AG04450 (cell line): ENCODE measurements at places on chromosomes 2 and 18.

GRCh38 chr2:225103737-225104141 lies 61.5 kb upstream of the DOCK10 start:
- DNase-seq = no peak

DNA sequence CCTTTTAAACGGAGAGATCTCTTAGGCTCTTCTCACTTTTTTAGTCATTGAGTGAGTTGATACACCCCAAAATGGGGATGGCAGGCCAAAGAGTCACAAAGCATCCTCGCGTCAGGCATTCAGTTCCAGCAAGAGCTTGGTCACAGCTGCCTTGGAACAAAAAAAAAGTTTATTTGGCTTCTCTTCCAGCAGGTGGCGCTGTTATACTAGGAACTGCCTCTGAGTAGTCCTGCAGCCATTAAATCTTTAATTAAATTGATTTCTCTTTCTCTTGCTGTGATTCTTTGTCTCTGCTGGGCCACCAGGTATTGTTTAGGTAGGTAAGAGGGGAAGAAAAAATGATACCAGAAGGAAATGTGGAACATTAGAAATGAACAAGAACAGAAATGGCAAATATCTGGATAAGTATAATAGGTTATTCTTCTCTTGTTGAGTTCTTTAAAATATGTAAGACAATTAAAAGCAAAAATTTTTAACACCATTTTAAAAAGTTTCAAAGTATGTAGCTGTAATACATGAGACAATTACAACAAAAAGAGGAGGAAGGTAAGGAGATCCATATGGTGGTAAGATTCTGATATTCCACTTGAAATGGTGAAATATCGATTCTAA lies 175.1 kb downstream of the GALNT1 start:
- DNase-seq = peak; percentile 6

GRCh38 chr2:133413863-133414262 lies 154.4 kb downstream of the NCKAP5 start:
- DNase-seq = no peak

GRCh38 chr2:129708221-129708967 lies 271.1 kb upstream of the RAB6C start:
- DNase-seq = no peak

- no peak for DNase-seq
These were observed 8.4 kb upstream of the CTLA4 start for GRCh38 chr2:203859030-203859789.

- DNase-seq = no peak
These were observed 5.1 kb upstream of the SDC1 start for GRCh38 chr2:20230114-20230425.

DNA sequence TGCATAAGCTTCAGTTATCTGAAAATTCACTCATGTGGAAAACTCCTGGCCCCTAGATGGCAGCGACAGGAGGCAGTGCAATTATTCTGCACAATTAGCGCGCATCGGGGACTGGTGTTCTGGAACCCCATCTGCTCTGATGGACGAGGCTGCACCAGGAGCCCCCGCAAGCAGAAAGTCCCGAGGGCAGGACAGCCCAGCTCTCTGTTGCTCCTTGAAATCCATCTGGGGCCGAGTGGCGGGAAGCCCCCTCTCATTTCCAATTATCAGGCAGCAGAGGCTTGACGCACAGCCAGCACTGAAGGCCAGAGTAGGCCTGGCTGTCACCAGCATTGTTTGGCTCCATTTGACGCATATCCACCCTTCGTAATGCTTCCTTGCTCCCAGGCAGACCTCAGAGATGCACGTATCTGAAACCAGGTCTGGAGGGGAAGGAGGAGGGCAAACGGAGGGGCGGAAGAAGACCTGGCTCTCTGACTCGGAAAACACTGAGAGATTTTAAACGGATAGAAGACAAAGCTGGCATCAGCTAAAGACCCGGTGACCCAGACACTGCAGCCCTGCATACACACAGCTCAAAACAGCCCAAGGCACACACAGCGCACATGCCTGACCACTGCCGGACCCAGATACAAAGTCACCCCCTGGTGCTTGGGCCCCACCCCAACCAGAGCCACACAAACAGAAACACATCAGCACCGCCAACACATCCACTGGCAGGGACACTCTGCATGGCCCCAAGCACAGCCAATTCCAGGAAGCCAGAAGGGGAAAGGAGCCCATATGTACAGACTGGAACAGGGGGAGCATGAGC lies 69.8 kb downstream of the TNS1 start:
- no peak for DNase-seq

DNA sequence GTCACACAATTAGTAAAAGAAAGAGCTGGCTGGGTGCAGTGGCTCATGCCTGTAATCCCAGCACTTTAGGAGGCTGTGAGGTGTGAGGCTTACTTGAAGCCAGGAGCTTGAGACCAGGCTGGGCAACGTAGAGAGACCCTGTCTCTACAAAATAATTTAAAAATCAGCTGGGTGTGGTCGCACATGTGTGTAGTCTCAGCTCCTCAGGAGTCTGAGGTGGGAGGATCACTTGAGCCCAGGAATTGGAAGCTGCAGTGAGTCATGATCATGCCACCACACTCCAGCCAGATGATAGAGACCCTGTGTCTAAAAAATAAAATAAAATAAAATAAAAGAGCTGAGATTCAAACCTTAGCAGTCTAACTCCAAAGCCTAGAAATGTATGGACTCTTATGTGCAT lies 39.0 kb upstream of the NEDD4L start:
- DNase-seq = no peak

GRCh38 chr2:240387669-240388358 lies 47.6 kb upstream of the GPC1 start:
- peak; percentile 91 for DNase-seq

DNA sequence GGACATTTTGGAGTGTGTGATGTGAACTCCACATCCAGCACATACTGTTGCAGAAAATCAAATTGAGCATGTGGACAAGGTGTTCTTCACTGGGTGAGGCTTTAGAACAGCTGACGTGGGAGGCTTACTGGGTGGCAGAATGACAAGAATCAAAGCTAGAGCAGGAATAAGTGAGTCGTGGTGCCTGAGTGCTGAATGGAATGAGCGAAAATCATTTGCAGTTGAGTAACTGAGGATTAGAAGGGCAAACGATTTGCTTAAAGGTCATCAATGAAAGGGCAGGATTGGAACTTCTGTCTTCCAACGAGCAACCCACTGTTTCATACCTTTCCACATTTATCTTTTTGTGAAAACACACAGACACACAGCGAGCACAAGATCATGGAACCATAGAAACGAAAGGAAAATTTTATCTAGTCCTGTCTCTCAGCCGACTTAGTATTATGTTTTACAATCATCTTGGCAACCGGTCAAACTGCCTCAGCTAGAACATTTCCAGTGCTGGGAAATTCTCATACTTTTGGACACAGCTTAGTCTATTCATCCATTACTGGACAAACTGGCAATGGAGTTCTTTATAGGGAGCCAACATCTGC lies 7.2 kb upstream of the DAW1 start:
- DNase-seq = no peak

GRCh38 chr2:167602122-167602521 lies 645.3 kb downstream of the STK39 start:
- no peak for DNase-seq

- DNase-seq = no peak
These were observed 194.9 kb upstream of the KYNU start for GRCh38 chr2:142682528-142682927.

DNA sequence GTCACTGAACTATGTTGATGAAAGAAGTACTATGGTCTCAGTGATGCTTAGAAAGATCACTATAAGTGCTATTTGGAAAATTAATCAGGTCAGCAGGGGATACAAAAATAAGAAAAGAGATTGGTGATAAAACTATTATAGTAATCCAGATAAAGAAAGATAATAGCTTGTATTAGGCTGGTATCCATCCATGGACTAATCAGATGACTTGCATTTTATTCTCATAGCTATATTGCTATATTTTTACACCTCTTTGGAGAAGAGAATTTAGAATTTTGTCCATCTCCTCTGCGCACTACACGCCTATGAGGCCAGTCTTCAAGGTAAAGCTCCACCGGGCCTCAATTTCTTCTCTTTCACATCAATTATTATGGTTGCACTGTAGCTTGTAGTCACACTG lies 635.1 kb upstream of the DDX18 start:
- no peak for DNase-seq

- DNase-seq = no peak
These were observed 188.7 kb upstream of the SALL3 start for GRCh38 chr18:78790960-78791359.

DNA sequence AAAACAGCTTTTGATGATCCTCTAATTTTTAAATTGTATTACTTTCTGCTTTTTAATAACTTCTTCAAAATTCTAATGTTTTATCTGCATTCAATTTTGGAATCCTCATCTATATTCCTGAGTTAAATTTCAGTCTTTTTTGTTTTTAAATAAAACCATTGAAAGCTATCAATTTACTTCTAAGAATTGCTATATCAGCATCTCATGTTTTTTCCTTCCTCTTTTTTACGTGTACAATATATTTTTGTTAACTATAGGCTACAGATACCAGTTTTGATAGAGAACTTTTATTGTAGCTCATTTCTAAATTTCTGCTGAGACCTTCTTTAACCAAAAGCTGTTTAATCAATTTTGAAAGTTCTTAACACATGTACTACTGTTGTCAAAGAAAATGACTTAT lies 84.5 kb downstream of the SS18 start:
- DNase-seq = no peak

DNA sequence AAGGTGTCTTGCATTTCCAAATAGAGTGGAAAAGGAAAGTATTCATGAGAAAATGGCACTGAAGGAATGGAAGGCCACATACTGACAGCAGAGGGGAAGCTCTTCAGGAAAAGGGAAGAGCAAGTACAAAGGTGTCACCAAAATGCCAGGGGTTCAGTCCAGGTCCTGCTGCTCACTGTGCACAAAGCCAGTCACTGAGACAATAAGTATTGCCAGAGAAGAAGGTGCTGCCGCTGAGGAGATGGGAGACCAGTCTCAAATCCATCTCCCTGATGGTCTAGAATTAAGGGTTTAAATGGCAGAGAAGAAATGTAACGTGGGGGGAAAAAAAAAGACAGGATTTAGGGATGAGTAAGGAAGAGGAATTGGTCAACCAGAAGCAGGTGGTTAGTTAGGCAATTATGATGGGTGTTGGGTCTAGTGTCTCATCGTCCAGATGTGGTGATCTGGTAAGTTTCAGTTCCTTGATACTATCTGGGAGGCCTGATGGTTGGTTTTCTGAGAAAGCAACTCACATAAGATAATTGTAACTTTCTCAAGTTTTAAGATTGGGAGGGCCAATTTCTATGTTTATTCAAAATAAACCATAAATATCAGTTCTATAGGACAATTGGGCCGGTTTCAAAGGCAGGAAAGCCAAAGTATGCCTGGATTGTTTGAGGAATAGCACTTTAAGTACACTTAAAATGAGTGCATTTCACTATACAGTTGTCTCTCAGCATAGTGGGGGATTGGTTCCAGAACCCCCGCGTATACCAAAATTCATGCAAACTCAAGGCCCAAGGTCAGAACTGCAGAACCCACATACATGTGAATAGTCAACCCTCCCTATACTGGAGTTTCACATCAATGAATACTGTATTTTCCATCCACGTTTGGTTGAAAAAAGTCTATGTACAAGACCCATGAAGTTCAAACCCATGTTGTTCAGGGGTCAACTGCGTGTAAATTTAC lies 109.1 kb upstream of the DNAJC10 start:
- DNase-seq = no peak

DNA sequence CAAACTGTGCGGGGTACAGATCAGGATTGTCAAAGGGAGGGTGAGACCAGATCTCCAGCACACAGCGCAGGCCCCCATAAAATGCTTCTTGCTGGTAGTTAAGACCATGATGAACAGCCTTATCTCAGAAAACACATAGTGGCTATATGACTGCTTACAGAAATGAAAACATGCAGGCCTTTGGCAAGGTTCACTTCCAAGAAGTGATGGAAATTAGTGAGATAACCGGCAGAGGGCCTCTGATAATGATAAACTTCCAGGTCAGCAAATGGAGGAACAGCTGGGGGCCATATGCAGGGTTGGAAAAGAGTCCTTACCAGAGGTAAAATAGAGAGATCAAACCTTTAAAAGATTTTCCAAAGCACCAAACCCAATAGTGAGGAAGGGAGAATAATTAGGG lies 46.6 kb downstream of the CFAP221 start:
- DNase-seq = no peak

- DNase-seq = no peak
These were observed 53.1 kb downstream of the FIGN start for GRCh38 chr2:163682695-163683094.

- no peak for DNase-seq
These were observed 458.8 kb downstream of the METTL4 start for GRCh38 chr18:2112435-2113045.

DNA sequence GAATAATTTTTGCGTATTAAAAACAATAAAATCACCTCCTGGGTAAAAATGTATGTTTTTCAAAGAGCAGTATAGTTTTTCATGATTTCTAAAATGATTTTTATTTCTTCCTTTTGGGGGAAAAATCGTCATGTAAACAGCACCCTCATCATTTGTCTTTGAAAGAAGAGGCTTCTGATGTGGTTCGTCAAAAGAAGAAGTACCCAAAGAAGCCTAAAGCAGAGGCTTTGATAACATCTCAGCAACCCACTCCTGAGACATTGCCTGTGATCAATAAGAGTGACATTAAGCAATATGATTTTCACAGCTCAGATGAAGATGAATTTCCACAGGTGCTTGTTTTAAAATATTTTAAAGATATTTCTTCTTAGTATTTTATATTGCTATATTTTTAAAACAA lies 110.2 kb upstream of the KIF5C start:
- DNase-seq = no peak

DNA sequence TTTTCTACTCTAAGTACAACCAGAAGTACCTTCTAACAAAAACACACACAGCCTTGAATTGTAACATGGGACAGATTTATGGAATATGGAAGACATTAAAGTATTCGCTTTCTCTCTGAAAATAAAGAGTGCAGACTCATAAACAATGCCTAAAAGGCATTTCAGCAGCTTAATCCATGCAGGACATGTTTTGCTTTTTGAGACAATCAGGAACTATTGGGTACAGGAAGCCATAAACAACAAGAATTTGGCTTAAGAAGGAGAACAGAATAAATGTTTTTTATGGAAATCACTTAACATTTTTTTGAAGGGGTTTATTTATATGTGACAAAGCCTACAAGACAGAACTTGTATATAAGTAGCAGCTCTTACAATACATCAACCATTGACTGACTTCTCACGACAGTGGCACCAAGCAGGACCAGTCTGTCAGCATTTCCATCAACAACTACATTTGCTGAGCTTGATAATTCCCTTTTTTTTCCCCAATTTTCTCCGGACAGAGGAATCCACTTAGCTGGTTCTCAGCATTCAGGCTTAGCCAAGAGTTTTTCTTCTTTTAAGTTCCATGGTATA lies 140.1 kb downstream of the EXOC6B start:
- no peak for DNase-seq

- DNase-seq = no peak
These were observed 30.4 kb downstream of the TOGARAM2 start for GRCh38 chr2:29011418-29012060.

- DNase-seq = no peak
These were observed 7.8 kb downstream of the CYP20A1 start for GRCh38 chr2:203246646-203247045.

DNA sequence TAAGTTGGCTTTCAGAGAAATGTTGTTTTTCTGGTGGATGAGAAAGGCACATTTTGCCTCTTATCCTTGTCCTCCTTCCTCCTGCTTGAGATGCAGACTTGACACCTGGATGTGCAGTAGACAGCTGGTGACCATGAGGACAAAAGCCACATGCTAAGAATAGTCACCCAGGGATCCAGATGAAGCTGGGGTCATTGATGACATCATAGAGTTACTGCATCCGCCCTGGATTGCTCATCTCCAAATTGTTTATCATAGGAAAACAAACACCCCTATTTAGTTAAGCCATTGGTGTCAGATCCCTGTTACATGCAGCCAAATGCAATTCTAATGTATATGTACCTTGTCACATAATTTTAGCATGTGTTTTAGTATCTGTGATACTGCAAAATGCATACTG lies 16.3 kb upstream of the SLC1A4 start:
- no peak for DNase-seq
